ENCODE measurements at places on chromosomes 5 and 9. TPM values are rescaled to one million over a fixed set of nuclear protein-coding genes. Genes with fewer than 3 reads are reported as not detected.

GRCh38 chr9:101951598-101951997 lies 213.2 kb upstream of the GRIN3A start:
- no peak for DNase-seq
- H3K4me1 ChIP-seq = no peaks in the 10 kb centered on the region
- H3K36me3 ChIP-seq = no peaks in the 10 kb centered on the region

DNA sequence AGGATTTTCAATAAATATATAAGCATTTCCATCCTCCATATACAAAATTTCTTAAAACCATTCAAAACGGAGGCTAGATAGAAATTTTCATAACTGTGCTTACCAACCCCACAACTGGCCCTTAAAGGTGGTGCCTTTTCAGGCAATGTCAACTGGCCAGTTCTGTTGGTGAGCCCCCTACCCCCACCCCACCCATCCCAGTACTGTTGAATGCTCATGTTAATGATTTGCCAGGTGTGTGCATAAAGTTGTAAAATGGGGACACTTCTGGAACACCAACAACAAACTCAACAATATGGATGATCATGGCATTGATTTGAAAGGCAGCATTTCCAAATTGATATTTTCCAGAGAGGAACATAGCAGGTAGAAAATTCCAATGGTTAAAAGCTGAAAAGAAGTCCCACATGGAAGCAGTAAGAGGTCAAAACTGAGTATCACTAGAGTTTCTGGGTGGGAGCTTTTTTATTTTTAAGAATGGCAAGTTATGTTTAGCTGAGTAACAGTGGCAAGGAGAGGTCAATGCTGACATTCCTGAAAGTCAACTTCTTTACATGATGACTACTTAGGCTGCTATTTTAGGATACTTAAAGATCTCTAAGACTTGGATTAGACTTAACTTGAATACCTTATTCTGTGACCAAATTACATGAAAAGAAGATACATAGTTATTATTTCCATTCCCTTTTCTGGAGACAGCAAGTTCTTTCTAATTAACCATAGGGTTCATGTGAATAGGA lies 2.7 kb downstream of the LEAP2 start:
- H3K4me3 ChIP-seq = no peak overlapping the region
- H3K27ac ChIP-seq = no peak overlapping the region
- H3K27me3 ChIP-seq = no peaks in the 10 kb centered on the region
- no peaks in the 10 kb centered on the region for H3K4me1 ChIP-seq
- peaks cover 44% of the 10 kb centered on the region for H3K36me3 ChIP-seq
- DNase-seq = no peak

DNA sequence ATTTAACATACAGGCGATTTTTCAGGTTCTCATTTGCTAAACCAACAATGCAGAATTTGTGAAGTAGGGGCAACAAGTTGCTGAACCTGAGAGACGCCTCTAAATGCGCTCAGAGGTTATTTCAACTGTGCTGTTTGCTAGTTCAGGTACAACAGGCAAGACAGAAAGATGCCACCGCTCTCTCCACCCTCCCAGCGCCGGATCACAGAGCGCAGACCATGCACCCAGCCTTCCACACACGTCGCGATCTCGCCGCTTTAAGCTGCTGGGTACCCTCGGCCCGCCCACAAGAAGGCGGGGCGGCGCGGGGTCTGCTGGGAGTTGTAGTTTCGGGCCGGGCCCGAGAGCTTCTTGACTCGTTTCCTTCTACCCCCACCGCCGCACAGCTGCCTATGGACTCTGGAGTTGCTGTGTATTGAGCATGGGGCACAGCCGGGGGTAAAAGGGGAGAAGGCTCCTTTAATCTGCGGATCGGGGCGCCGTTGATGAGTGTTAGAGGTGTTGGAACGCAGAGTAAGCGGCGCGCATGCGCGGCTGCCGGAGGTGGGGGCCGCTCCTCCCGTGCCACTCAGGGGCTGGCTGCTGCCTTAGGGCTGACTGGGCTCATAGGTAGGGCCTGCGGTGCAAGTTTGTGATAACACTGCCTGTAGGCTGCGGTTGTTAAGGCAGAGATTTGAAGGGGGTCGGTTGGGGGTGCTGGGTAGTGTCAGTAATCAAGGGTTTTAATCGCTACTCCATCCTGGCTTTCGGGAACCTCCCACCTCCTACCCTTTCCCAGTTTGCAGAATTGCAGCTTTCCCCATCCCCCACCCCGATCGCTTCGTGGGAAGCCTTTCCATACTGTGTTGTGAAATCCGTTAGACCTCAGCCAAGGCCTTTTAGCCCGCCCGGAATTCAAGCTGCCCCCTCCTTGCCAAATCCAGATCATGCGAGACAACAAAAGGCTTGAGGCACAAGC lies 40.3 kb upstream of the ABCA1 start:
- H3K36me3 ChIP-seq = no peaks in the 10 kb centered on the region
- no peaks in the 10 kb centered on the region for H3K27me3 ChIP-seq
- peaks cover 24% of the 10 kb centered on the region for H3K4me1 ChIP-seq
- peak; percentile 81 for DNase-seq
- H3K27ac ChIP-seq = peak overlapping the region; percentile 61

- no peak for DNase-seq
- H3K4me1 ChIP-seq = no peaks in the 10 kb centered on the region
- H3K27me3 ChIP-seq = no peaks in the 10 kb centered on the region
- no peak overlapping the region for H3K27ac ChIP-seq
Observed at GRCh38 chr5:78675956-78676730, 27.6 kb upstream of the LHFPL2 start.

GRCh38 chr5:111553868-111554267 lies 41.5 kb upstream of the STARD4 start:
- H3K4me3 ChIP-seq = no peak overlapping the region
- H3K27me3 ChIP-seq = no peaks in the 10 kb centered on the region
- DNase-seq = no peak
- no peak overlapping the region for H3K27ac ChIP-seq

DNA sequence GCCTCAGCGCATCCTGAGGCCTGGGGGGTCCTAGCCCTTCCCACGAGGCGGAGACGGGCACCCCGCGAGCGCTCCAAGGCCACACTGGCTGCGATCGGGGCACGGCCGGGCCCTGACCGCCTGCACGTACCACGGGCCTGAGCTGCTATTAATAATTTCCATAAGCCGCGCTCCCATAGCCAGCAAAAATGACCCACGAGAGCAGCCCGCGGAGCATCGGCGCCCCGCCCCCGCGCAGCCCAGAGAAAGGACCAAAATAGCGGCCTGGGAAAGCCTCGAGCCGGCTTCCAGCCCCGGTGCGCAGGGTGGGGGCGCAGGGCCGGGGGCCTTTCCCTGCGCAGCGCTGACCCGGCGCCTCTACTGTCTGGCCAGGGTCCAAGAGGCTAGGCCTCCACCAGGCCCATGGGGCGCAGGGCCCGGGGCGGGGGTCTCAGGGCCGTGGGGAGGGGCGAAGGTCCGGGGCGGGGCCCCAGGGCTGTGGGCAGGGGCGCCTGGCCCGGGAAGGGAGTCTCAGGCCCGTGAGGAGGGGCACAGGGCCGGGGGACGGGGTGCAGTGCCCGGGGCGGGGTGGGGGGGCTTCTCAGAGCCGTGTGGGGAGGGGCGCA lies 54.4 kb downstream of the EXD3 start:
- no peaks in the 10 kb centered on the region for H3K36me3 ChIP-seq
- H3K27me3 ChIP-seq = no peaks in the 10 kb centered on the region
- H3K4me3 ChIP-seq = no peak overlapping the region
- no peak for DNase-seq
- H3K27ac ChIP-seq = no peak overlapping the region

GRCh38 chr9:1701113-1701512 lies 314.0 kb upstream of the SMARCA2 start:
- H3K36me3 ChIP-seq = no peaks in the 10 kb centered on the region
- no peak overlapping the region for H3K27ac ChIP-seq
- no peaks in the 10 kb centered on the region for H3K4me1 ChIP-seq
- no peak overlapping the region for H3K4me3 ChIP-seq
- H3K27me3 ChIP-seq = no peaks in the 10 kb centered on the region

GRCh38 chr9:85510830-85511504 lies 230.8 kb downstream of the AGTPBP1 start:
- no peak overlapping the region for H3K27ac ChIP-seq
- no peak for DNase-seq
- no peaks in the 10 kb centered on the region for H3K36me3 ChIP-seq

- no peaks in the 10 kb centered on the region for H3K27me3 ChIP-seq
- peaks cover 6% of the 10 kb centered on the region for H3K4me1 ChIP-seq
- no peak for DNase-seq
- no peaks in the 10 kb centered on the region for H3K36me3 ChIP-seq
Observed at GRCh38 chr5:31937226-31937625, 236.9 kb downstream of the GOLPH3 start.

- H3K27me3 ChIP-seq = no peaks in the 10 kb centered on the region
- no peak overlapping the region for H3K4me3 ChIP-seq
- no peaks in the 10 kb centered on the region for H3K36me3 ChIP-seq
- no peak overlapping the region for H3K27ac ChIP-seq
- DNase-seq = no peak
Observed at GRCh38 chr9:136160995-136161610, 42.4 kb upstream of the TMEM250 start.

GRCh38 chr9:137778914-137779313 lies 98.7 kb upstream of the CACNA1B start:
- H3K4me1 ChIP-seq = no peaks in the 10 kb centered on the region
- no peaks in the 10 kb centered on the region for H3K27me3 ChIP-seq
- no peak overlapping the region for H3K4me3 ChIP-seq

- no peak overlapping the region for H3K4me3 ChIP-seq
- no peak overlapping the region for H3K27ac ChIP-seq
- no peak for DNase-seq
- H3K27me3 ChIP-seq = no peaks in the 10 kb centered on the region
- no peaks in the 10 kb centered on the region for H3K4me1 ChIP-seq
Observed at GRCh38 chr9:101434998-101435397, 576 bp downstream of the ALDOB start.

The FBXL7 gene
- polyA plus RNA-seq = not detected

The PCDHB9 gene
- polyA plus RNA-seq = not detected

The PPP3R2 gene
- 0.11 TPM for polyA plus RNA-seq

The IGIP gene
- not detected for polyA plus RNA-seq
